ENCODE measurements at places on chromosomes 7 and 10.

DNA sequence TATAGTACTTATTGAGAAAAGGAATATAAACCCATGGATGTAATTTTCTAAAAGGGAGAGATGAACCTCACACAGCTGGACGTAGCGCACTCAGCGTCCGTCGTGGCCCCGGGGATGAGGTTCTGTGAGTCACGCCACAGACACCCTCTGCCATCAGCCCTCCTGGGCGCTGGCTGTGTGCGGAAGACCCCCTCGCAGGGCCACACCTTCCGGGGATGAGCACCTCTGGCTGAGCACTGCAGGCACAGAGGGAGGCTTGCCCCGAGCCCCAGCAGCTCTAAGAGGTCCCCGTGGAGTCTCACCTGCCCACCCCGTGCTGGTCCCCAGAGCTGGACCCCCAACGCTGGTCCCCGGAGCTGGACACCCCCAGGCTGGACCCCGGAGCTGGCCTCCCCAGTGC is 215.8 kb downstream of the PTPRN2 start:
- DNase-seq, result no peak

- DNase-seq, result no peak
Measured at GRCh38 chr7:146076344-146076743, 40.3 kb upstream of the CNTNAP2 start.

DNA sequence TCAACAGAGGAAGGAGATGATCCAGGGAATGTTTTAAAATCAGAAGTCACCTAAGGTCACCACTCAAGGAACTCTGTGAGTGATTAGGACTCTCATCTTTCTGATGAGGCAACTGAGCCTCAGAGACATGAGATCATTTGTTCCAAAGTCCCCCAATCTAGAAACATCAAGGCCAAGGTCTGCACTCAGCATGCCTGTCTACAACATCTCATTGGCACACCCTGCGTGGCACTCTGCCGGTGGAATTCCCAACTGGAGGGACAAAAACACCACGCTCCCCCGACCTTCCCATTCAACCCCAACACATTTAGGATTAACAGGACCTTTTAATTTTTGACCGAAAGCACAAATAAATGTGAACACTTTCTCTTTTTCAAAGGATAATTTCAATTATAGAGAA is 31.4 kb downstream of the CPXM2 start:
- no peak for DNase-seq

DNA sequence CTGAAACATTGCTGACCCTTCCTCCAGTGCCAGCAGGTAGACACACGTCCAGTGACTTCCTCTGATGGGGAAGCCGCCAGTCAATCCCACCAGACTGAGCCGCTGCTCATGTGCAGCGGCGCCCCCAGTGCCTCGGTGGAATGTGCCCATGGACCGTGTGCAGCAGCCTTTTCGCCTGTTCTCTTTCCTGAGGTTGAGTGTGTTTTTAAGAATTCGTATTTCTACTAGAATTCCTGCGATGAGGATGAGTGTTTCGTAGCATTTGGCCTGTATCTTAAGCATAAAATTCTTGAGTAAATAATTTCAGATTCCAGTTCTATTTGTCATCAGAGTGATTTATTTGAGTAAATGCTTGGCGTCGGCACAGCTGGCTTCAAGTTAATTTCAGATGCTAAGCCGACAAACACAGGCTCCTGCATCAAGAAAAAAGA is 35.4 kb downstream of the BNIP3 start:
- DNase-seq, result no peak

- DNase-seq, result no peak
Measured at GRCh38 chr7:104855861-104856260, 158.1 kb upstream of the KMT2E start.

- DNase-seq, result no peak
Measured at GRCh38 chr7:45181991-45182855, 24.6 kb downstream of the RAMP3 start.

DNA sequence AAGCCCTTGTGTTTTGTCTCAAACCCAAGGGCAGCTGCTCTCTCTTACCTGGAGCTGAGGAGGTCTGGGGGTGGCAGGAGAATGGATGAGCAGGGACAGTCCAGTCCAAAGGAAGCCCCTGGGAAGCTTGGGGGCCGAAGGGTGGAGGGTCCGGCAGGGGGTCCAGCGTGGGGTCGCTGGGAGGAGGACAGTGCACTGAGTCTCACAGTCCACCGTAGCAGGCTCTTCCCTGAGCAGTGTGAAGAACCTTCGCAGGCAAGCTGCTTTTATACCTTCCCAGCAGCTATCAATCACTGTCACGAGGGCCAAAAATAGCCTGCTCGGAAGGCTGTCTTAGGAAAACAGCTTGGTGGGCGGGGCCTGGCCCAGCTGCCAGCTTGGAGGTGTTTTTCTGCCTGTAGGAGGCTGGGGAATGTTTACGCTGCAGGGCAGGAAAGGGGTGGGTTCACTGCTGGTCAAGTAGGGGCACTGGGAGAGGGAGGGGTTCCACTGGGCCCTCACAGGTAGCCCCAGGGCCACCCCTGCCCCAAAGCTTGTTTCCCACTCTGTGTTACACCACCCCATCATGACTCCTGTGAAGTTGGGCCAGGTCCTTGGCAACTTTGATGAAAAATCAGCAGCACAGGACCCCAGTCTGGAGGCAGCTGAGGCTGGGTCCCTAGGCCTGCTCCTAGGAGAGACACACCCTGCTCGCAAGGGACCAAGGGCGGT is at the start of gene DEPP1:
Gene DEPP1, minus strand, starts transcription at position 240 of the 711 bp plus-strand sequence. CDS start 779 bp downstream, outside the sequence.
- no peak for DNase-seq

DNA sequence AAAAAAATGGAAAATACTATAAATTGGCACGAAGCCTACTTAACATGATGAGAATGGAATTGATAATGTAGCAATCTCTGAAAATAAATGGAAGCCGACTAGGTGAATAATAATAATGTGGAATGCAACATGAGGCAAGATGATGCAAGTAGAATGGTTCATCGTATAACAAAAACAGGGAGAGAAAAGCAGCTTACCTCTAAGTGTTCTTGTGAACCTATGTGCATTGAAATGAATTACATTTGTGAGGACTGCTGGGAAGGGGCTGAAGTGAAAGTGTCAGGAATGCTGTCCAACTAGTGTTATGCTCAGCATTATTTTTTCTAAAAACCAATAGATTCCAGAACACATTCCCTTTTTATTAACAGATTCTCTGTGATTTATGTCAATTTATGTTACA is 440.6 kb upstream of the LRRN3 start:
- no peak for DNase-seq
